ENCODE measurements at places on chromosomes 7 and 10.

DNA sequence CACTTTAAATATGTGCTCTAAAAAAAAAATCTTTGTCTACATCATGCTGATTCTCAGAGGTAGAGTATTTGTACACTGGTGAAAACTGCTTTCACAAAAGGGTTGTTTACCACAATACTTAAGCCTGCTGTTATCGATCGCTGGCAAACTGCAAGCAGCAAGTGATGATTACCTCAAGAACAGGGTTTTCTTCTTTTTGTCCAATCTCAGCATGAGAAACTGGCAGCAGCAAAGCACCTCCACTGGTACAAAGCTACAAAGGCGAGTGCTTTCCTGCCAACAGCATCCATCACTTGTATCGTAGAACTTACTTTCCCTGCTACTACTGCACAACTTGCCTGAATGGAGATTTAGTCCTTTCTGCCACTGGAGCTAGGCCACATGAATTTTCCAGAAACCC lies 276.5 kb downstream of the DGKB start:
- no peak for DNase-seq

GRCh38 chr7:130365511-130366441 lies 14.5 kb upstream of the CPA1 start:
- DNase-seq = no peak

DNA sequence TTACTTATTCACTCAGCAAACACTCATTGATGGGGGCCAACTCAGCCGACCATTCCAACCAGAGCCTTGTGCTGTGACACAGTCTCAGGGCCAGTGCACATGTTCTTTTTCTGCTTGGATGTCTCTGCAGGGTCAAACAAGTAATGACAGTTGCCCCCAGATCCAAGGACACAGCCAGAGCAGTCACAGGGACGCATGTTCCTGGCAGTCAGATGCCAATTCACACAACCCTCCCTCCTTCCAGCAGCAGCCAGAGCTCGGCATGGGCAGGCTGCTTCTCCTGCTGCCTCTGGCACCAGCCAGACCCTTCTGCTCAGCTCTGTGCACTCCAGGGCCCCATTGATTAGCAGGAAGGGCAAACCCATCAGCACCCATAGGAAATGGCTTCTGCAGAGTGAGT lies 20.3 kb downstream of the DRGX start:
- DNase-seq = no peak

GRCh38 chr7:74561898-74562613 lies 95.5 kb upstream of the GTF2I start:
- DNase-seq = no peak

DNA sequence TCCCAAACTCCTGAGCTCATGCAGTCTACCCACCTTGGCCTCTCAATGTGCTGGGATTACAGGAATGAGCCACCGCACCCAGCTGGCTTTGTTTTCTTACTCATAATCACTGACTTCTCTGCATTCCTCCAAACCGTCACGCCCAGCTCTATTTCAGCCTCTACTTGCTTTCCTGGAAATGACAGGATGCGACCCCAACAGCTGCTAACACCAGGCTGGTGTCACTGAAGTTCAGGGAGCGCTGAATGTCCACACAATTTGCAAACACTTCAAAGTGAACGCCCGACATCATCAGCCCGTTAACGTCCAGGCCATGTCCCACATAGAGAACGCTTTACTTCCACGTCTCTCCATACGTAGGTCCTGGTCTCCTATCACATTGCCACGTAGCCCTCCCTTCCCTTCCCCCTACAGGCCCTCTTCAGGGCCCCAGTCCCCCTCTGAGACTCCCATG lies 12.8 kb upstream of the PROSER2 start:
- DNase-seq = no peak

DNA sequence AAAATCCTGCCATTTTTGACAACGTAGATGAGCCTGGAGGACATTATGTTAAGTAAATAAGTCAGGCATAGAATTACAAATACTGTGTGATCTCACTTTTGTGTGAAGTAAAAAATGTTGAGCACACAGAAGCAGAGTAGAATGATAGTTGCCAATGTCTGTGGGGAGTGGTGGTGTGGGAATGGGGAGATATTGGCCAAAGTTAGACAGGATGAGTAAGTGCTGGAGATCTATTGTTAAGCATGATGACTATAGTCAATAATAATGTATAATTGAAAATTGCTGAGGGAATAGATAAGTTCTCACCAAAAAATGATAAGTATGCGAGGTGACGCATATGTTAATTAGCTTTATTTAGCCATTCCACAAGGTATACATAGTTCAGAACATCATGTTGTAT lies 92.0 kb downstream of the GPR85 start:
- DNase-seq = no peak

- DNase-seq = no peak
Measured at GRCh38 chr10:76401006-76401405, 969.6 kb downstream of the LRMDA start.

DNA sequence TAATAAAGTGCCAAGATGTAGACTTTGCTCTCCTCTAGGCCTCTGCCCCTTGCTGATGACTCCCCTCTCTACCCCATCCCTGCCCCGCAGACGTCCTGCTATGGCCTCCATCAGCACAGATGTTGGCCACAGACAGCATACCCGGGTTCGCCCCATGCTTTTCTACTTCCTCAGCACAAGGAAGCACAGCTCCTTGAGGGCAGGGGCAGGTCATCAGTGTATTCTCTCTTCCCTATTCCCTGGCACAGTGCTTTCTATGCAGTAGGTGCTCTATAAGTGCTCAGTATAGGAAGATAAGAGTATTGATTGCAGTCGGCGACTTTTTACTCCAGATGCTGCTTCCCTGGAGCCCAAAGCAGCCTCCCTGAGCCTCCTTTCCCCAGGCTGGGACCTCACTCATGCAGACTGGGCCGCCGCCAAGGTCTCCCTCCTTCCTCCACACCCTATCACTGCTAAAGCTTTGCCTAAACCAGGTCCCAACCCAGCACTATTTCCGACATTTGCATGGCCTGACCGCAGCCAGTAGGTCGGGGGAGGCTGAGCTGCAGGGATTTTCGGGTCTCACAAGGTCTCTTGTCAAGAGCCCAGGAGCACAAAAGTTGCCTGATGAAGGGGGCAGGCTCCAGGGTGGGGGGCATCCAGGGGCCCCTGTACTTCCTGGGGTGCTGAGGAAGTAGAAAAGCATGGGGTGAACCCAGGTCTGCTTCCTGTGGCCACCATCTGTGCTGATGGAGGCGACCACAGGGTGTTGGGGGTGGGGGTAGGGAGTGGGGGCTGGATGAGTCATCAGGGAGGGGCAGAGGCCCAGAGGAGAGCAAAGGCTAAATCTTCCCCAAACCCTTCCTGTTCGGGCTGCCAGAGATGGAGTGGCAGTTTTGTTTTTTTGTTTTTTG lies 8.0 kb downstream of the CALHM3 start:
- peak; percentile 89 for DNase-seq

GRCh38 chr7:142537760-142538159 lies 211.5 kb upstream of the PRSS1 start:
- no peak for DNase-seq

GRCh38 chr10:30705625-30706149 lies 76.1 kb upstream of the LYZL2 start:
- no peak for DNase-seq

DNA sequence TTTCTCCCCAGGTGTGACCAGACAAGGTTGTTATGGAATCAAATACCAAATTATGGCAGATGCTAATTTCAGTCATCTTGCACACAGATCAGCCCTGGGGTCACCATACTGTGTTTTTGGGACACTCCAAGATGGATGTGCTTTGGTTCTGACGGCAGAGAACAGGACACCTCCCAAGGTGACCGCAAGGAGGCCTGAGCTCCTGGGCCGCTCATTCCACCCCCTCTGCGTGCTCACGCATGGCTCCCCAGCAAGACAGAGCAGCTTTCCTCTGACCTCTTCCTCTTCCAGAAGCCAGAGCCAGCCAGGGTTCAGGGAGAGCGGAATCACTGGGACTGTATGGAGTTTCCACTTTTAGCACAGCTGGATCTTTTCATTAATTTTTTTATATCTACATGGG lies 402.8 kb downstream of the DNAJB6 start:
- DNase-seq = no peak

DNA sequence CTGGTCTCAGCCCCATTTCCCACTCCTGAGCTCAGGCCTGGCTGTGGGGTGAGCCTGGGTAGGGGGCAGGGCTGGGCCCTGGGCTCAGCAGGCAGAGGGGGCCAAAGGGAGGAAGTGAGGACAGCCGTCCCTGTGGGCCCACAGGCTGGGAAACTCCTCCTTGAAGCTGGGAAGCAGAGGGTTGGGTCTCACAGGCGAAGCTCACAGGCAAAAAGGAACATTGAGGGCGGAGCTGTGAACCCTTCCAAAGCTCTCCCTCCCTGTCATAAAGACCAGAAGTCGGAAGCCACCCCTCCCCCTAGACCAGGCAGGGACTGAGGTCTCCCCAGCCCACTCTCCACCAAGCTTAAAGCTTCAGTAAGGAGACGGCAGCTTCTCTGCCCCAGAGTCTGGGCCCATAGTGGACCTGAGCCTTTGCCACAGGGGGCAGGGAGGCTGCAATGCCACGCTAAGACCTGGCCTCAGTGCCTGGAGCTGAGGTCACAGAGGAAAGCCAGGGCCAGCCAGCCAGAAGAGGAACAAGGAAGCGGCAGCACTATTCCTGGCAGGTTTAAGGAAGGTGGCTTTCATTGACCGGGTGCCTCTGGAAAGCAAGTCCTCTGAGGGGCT lies 1.0 kb upstream of the KCP start:
- no peak for DNase-seq

- no peak for DNase-seq
Measured at GRCh38 chr7:3995187-3995586, 686.9 kb upstream of the FOXK1 start.

DNA sequence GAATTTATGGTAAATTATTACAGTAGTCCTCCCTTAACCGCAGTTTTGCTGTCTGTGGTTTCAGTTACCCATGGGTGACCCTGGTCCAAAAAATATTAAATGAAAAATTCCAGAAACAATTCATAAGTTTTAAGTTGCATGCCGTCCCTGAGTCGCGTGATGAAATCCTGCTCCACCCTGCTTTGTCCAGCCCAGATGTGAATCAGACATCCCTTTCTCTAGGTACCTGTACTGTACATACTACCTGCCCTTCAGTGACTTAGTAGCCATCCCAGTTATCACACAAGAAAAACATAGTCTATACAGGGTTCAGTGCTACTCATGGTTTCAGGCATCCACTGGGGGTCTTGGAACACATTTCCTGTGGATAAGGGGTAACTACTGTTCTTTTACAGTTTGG lies 20.5 kb upstream of the RHEB start:
- no peak for DNase-seq

DNA sequence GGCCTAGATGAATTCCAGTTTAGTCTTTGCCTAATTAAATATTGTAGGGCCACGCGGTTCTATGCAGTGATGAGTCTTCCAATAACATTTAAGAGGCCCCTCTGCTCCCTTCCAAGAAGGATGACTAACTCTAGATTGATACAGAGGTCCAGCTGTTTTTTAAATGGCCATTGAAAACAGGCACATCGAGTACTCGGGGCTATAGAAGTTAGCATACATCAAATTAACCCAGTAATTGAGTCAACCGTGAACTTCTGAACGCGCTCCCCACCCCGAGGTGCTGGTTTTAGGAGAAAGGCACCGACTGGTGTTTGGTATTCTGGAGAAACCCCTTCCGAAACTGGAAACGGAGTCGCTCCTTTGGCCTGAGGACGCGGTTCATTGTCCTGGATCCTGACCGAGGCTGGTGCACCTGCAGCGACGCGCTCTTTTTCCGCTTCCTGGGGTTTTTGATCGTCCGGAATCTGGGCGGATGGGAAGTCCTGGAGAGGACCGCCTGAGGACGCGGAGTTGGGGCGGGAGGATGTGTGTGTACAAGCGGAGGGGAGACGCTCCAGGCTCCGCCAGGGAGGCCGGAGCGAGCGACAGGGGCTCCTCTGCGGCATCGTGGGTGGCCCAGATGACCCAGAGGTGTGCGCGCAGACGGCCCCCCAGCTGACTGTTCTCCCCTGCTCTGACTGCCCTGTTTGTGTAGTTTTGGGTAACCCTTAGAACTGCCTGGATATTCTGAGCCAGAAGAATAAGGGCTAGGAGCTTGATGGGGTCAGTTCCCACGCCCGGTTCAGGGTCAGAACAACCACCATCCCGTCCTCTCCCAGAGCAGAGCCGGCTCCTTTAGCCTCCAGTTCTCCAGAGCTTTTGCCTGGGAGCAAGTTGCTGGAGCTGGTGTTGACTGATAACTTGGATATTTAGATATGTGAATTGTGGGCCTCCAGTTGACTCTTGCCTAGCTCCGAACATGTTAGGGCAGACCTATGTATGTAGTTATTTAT lies 711 bp downstream of the FAM221A start:
- peak; percentile 72 for DNase-seq

GRCh38 chr10:10596256-10596655 lies 421.4 kb upstream of the CELF2 start:
- DNase-seq = no peak

GRCh38 chr7:139557857-139558581 lies 34.5 kb downstream of the CLEC2L start:
- no peak for DNase-seq

DNA sequence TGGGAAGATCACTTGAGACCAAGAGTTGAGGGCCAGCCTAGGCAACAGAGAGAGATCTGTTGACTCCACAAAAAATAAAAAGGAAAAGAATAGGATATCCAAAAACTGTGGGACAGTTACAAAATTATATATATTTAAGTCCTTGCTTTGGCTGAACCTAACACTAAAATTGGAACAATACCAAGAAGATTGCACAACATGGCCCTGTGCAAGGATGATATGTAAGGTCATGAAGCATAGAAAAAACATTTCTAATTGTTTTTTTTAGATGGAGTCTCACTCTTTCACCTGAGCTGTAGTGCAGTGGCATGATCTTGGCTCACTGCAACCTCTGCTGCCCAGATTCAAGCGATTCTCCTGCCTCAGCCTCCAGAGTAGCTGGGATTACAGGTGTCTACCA lies 139.0 kb downstream of the TPST1 start:
- peak; percentile 27 for DNase-seq

GRCh38 chr10:132479603-132480221 lies 57.9 kb upstream of the INPP5A start:
- no peak for DNase-seq

DNA sequence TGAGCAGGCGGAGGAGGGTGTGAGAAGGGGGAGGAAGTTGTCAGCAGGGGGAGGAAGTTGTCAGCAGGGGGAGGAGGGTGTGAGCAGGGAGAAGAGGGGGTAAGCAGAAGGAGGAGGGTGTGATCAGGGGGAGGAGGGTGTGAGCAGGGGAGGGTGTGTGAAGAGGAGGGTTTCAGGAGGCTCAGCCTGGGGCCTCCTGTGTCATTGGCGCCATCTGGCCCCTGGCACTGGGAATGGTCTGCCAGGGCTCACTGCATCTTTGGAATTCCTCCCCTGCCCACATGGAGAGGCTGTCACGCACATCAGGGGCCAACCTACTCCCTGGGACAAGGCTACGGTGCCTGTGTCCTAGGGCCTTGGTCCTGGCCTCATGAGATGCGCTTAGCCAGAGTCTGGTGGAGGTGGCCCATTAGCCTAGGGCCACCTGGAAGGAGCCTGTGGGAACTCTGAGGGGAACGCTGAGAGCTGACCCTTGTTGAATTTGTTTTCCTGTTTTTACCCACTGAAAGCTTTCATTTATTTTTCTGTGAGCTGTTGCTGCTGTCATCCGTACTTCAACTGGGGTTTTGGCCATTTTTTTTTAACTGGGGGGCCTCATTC lies 18.0 kb downstream of the CAMK2B start:
- DNase-seq = no peak

- DNase-seq = no peak
Measured at GRCh38 chr10:68560186-68560942, at the start of gene TET1. TSS of gene TET1 (plus strand) at chr10:68560337. CDS start at chr10:68572339, 12,002 bp downstream.

- no peak for DNase-seq
Measured at GRCh38 chr7:140541176-140541512, 61.8 kb upstream of the MKRN1 start.

- no peak for DNase-seq
Measured at GRCh38 chr10:118712930-118713634, 41.7 kb downstream of the CACUL1 start.
